Anterior cingulate cortex (tissue), 58 donors: ENCODE measurements at places on chromosomes 6 and 20.

DNA sequence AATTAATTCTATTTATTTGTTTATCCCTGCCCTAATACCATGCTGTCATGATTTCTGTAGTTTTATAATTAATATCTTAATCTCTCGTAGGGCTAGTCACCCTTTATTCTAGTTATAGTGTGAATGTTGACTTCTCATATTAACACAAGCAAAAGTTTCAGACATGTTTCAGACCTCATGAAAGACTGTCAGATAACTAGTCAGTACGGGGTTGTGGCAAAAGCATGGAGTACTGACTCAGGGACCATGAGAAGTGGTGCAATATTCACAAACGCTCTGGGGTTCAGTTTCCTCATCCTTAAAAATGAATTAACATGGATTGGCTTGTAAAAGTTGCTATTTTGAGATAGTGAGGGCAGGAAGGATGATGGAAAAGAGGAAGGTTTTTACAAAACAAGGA, 148.9 kb downstream of the TMEM200A start:
- DNase-seq: no peak

GRCh38 chr20:61737812-61738443, 327.8 kb downstream of the TAF4 start:
- DNase-seq: no peak

DNA sequence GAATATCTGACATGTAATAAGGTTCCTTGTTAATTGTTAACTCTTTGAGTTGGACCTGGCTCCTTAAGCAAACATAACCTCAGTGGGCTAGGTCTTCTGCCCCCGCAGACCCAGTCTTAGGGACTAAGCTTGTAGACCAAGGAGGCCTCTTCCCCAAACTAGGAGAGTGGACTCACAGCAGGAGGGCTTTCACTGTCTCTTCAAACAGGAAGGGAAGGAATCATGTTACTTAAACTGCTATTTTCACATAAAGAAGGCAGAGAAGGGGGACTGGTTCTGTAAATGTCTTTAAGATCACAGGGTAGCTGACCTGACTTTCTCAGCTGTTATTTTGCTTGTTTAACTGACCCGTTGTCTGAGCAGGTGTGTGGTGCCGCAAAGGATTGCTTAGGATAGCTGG, 34.9 kb upstream of the PRDM1 start:
- no peak for DNase-seq

- no peak for DNase-seq
These were observed 3.0 kb downstream of the TSHZ2 start for GRCh38 chr20:52975029-52975732.

DNA sequence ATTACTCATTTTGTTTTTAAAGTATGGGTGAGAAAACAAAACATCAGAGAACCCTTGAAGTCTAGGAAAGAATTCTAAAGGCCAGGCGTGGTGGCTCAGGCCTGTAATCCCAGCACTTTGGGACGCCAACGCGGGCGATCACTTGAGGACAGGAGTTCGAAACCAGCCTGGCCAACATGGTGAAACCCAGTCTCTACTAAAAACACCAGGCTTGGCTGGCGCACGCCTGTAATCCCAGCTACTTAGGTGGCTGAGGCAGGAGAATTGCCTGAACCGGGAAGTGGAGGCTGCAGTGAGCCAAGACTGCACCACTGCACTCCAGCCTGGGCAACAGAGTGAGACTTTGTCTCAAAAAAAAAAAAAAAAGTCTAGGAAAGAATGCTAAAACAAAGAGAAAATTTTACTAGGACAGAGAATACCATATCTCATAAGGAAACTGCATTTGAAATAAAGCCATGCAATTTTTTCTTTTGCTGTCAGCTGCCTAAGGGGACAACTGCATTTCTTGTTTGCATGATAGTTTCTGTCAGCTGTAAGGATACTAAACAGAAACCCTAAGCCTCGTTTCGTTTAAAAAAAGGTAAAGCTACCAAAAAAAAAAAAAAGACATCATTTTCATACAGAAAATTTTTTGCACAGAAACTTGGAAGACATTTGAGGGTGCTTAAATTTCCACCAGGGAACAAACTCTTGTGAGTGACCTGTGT, 32.1 kb downstream of the SMLR1 start:
- DNase-seq: no peak

DNA sequence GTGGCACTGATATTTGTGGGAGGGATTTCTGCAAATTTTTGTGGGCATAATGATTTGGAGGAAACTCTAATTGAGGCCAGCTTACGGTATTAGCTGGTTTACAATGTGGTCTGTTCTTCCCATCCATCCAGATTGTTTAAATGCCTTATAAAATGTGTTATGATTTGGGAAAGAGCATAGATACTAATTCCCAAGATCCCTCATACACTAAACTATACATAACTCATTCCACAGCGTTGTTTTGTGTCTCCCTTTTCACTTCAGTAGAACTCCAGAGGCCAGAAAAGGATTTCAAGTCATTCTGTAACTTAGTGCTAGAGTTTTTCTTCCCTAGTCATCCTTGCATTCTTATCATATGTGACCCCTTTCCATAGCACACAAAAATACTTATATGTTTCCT, 292.6 kb upstream of the NT5E start:
- no peak for DNase-seq

GRCh38 chr20:18724788-18725464, 88.7 kb upstream of the SCP2D1 start:
- no peak for DNase-seq

GRCh38 chr6:163892824-163893561, 478.5 kb downstream of the QKI start:
- no peak for DNase-seq

- no peak for DNase-seq
These were observed 1.8 kb upstream of the ALDH8A1 start for GRCh38 chr6:134951494-134952263.

- DNase-seq: no peak
These were observed 161.5 kb downstream of the KIF6 start for GRCh38 chr6:39563566-39564311.

GRCh38 chr6:82013561-82014530, 233.7 kb downstream of the IBTK start:
- no peak for DNase-seq

DNA sequence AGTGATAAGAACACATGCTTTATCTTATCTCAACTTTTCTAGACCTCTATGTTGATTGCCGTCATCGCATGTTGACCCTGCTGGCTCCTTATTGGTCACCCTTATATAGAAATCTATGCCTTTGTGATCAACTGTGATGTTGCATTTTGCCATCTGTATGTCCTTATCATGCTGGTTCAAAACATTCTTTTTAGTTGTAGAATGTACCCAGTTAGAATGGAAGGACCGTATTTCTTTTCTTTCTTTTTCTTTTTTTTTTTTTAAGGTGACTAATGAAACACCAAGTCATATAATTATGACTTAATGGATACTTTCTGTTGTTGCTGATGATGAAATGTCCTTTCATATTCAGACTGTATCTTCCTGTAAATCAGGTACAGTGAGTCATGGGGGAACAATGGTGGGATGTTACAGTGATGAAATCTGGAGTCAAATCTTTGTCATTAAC, 145.9 kb upstream of the CITED2 start:
- no peak for DNase-seq

DNA sequence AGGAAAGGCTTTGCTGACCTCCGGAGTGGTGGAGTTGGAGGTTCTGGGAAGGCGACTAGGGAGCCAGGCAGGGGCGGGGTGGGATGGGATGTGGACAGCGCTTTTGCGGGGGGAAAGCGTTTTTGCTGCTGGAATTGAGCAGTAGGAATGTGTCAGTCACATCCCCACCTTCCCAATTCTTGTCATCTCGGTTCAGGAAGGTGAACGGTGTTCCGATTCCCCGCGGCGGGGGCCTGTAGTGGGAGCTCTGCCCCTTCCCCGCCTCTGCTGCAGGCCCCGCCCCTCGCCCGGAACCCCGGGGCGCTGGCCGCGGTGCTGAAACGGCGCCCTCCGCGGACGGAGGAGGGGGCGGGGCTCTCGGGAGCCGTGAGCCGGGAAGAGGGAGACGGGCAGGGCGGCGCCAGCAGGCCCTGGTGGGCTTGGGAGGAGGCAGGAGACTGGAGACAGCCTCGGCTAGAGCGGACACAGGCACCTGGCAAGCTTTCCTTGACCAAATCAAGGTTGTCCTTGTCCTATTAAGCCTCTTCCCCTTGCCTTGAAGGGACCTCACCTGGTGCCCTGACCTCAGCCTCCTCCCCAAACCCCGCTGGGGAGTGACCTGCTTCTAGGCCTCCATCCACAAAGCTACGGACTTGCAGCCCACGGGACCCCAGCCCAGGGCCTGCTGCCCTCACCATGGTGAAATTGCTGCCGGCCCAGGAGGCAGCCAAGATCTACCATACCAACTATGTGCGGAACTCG, at the start of gene LHFPL5:
LHFPL5 (plus strand) TSS at position 357 of the 741 bp plus-strand sequence; CDS start at position 676, 319 bp downstream.
- no peak for DNase-seq

DNA sequence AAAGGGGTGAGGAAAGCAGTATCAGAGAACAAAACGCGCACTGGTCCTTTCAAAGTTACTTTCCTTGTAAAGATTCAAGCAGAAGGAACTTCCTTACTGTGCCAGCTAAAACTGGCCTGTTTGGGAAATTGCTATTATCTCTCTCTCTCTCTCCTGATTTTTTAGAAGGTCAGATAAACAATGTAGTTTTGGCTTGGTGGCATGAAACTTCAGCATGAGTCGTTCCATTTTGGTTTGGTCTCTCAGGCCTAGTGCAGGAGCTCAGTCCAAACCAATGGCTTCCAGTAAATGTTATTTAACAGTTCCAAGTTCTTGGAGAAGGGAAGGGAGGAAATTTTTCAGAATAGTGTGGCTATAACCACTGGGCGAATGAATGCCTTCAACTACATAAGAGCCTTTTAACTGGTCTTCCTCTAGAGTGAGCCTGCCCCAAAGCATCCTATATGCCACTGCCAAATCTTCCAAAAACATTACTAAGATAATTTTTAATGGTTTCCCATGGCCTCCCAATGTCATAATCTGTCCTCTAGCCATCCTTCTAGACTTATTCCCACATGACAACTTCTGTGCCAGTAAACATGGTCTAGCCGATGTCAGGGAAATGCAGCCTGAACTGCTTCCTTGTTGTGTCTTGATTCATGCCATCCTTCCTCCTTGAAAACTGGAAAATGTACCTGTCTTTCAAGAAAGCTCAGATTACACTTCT, 9.1 kb upstream of the SNX9 start:
- DNase-seq: no peak

DNA sequence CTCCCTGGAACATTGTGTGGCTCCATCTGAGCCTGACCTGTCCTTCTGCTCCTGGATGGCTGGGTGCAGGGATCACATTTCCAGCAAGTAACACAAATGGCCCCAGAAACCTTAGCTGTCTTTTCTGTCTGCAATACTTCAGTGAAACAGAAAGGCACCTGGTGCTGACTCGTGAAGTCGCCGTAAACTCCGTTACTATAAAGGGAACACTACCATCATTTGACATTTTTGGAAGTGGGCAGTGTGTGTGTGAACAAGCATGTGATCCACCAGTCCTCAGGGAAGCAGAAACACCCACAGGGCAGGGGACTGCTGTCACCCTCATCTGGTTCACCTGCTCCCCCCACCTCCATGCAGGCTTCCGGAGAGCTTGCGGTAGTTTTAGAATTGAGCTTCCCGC, 23.9 kb downstream of the SERPINB6 start:
- no peak for DNase-seq

- DNase-seq: no peak
These were observed 202.3 kb downstream of the ERMARD start for GRCh38 chr6:169953686-169954085.

DNA sequence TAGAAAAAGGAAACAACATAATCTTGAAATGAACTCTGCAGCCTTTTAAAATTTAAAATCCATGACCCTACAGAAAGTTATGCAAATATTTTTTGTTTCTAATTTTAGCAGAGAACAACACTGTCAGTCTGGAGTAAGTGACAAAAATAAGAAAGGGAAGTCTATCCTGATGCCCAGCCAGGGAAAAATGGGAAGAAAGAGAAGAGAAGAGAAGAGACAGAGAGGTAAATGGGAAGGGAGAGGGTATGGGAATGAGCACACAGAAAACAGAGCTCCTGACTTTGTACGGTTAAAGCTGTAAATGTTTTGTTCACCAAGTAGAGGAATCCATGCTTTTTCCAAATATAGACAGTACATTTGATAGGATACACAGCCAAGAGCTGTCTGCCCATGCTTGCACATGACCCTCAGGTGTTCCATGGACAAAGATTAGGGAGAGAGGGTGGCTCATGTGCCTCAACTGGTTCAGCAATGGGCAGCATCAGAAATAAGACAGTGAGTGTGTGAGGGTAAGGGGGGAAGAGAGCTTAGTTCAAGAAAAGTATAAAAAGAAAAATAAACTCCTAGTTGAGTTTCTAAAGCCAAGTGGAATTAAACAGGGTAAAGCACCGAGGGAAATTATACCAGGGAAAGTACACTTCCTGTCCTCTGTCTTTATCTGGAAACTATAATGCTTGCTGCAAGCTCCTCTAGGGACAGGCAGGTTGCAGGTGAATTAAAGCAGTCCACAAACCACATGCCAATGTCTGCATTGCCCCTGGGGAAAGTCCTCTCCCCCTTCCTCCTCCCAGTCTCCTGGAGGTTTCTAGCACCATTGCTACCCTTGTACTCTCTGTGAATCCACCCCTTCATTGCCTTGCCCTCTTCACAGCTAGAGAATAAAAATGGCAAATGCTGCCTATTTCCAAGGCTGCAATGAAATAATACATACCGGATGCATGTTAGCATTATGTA, 30.0 kb downstream of the MAP3K5 start:
- DNase-seq: no peak
